ENCODE measurements at places on chromosomes 5 and 9.
A peak's percentile ranks its signal among the peaks of the same experiment; 100 is the strongest.

GRCh38 chr5:14322437-14323187, 179.5 kb downstream of the TRIO start:
- DNase-seq = no peak

GRCh38 chr9:101014566-101014965, 14.0 kb upstream of the PLPPR1 start:
- no peak for DNase-seq

- DNase-seq = no peak
These were observed 89.2 kb downstream of the FOXD1 start for GRCh38 chr5:73359395-73359794.

DNA sequence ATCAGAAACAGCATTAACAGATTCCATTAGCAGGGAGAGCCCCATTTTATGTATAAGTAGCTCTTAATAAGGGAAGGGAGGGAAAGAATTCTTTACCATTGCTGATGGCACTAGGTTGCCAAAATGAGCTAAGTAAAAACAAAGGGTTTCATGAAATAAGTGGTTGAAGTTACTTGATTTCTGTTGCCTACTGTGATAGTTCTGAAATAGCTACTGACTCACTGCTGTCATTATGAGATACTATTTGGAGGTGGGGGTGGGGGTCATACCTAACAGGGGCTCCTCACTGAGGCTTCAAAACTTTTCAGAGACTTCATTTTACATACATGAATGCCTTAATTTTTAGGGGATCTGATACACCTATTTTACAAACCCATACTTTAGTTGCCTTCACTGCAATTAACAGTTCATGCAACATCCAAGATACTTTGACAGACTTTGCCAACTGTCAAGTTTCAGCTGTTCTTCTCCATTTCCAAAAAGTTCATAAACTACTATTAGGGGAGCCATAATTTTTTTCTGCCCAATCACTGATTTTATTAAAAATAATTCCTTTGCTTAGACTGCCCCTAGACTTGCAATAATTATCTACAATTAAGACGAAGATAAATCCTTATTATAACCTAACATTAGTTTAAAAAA, 4.6 kb downstream of the HOMER1 start:
- no peak for DNase-seq

- no peak for DNase-seq
These were observed 63.9 kb downstream of the PARP8 start for GRCh38 chr5:50730336-50730735.

DNA sequence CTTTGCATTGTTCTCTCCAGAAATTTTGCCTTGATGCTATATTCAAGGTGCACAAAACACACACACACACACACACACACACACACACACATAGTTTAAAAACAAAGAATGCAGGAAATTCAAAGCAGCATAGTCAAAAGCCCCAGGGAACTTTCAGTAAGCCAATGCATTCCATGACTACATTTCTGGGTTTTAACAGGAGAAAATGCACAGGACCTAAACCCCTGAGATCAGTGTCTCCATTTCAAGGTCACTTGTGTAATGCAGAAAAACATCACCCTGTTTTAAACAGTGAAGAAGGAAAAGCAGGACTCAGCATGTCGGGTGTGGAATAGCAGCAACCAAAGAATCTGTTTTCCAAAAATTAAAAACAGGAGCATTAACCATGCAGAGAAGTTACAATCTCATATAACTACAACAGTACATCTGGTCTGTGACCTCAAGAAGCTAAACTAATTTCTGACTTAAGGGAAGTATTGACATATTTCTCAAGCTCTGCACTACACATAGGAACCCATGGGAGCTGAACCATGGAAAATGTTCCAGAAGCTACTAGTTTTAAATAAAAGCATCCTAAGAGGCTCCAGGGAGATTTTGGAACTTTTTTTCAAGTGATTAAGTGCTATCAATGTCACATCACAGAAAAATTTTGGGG, 296.7 kb downstream of the HINT1 start:
- no peak for DNase-seq

- no peak for DNase-seq
These were observed 55.5 kb upstream of the IFNK start for GRCh38 chr9:27468462-27469110.

GRCh38 chr9:93365427-93366118, 85.9 kb upstream of the FAM120A start:
- DNase-seq = peak; percentile 83

GRCh38 chr5:78277715-78278114, 16.8 kb downstream of the AP3B1 start:
- DNase-seq = no peak

DNA sequence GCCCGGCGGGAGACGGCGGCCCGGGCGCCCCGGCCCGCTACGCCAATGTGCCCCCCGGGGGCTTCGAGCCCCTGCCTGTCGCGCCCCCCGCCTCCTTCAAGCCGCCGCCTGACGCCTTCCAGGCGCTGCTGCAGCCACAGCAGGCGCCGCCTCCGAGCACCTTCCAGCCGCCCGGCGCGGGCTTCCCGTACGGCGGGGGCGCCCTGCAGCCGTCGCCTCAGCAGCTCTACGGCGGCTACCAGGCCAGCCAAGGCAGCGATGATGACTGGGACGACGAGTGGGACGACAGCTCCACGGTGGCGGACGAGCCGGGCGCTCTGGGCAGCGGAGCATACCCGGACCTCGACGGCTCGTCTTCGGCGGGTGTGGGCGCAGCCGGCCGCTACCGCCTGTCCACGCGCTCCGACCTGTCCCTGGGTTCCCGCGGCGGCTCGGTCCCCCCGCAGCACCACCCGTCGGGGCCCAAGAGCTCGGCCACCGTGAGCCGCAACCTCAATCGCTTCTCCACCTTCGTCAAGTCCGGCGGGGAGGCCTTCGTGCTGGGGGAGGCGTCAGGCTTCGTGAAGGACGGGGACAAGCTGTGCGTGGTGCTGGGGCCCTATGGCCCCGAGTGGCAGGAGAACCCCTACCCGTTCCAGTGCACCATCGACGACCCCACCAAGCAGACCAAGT, 723 bp downstream of the SNX18 start:
- peak; percentile 46 for DNase-seq

- no peak for DNase-seq
These were observed 176.7 kb downstream of the PRELID2 start for GRCh38 chr5:145658435-145658834.

GRCh38 chr9:120787933-120788332, 5.3 kb downstream of the FBXW2 start:
- no peak for DNase-seq

DNA sequence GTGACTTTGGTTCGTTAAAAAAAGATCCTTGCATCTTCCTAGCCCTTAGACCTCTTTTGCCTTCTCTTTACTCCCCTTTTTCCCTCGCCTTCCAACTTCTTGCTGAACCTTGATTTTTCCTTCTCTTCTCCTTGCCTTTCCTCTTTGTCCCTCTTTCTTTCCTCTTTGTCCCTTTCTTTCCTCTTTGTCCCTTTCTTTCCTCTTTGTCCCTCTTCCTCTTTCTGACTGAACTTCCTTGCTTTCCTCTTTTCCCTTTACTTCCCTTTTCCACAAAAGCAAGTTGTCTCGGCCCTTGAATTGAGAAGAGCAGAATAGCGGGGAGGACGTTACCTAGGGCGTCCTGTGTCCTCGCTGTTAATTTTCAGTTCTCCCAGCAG, 1.4 kb upstream of the MLLT3 start:
- DNase-seq = no peak

DNA sequence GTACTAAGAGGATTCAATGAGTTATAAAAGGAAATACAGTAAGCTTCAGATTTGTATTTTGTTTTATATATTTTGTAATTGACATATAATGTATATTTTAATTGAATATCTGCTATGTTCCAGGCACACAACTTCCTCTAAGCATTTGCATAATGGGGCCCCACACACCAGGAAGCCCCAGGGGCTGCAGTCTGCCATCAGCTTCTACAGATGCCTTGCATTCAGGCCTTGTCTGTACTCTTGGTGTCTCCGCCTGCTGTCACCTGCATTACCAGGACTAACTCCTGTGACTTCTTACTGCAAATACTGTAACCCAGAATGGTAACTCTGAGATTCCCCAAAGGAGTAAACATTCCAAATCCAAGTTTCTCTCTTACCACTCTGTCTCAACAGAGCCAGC, 20.6 kb downstream of the ARL15 start:
- DNase-seq = no peak

DNA sequence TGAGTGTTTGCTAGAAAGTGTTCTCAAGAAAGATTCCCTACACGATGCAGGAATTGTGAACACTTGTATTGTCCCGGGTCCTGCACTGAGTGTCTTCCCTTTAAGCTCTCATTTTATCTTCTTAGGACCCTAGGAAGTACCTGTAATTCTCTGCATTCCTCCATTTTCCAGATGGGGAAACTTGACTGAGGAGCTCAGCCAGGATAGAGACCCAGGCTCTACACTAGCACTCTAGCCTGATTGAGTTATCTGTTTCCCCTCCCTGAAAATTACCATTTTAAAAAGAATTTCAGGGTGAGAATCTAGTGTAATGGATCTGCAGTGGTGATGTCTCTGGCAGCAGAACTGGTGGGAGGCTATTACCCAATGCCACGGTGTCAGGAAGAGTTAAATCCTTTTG, 453.9 kb downstream of the KDM4C start:
- no peak for DNase-seq

- no peak for DNase-seq
These were observed 21.4 kb downstream of the FREM1 start for GRCh38 chr9:14888875-14889274.

DNA sequence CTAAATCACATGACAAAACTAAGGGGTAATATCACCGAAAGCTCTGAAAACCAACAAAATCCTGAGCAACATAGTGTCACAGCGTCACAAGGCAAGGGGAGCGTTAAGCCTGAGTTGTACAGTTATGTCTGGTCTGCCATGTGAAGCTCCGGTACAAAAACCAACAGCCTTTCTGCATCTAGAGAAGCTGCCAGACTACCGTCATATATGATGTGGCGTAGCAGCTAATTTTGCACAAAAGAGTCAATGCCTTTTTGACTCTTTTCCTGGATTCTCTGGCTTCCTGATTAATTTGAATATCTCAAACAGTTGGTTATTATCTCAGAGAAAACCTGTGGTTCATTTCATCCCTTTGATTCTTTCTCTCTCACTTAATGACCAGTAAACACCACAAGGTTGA, 16.0 kb upstream of the ATP10B start:
- DNase-seq = no peak

DNA sequence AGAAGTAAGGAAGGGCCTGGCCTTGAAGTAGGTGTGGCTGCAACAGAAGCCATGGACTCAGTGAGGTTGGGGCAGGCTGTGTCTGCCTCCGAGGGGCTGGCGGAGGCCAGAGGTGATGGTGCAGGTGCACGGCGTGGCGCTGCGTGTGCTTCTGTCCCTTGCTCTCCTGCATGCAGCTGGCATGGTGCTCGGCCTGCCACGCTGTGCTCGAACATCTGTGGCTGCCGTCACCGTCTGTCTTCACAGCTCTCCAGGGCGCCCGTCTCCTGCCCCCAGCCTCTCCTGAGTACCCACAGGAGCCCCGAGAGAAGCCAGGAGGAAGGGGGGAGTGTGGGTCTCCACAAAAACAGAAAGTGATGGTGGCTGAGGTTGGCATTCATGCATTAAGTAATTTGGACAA, 193.7 kb downstream of the CACNA1B start:
- DNase-seq = no peak

DNA sequence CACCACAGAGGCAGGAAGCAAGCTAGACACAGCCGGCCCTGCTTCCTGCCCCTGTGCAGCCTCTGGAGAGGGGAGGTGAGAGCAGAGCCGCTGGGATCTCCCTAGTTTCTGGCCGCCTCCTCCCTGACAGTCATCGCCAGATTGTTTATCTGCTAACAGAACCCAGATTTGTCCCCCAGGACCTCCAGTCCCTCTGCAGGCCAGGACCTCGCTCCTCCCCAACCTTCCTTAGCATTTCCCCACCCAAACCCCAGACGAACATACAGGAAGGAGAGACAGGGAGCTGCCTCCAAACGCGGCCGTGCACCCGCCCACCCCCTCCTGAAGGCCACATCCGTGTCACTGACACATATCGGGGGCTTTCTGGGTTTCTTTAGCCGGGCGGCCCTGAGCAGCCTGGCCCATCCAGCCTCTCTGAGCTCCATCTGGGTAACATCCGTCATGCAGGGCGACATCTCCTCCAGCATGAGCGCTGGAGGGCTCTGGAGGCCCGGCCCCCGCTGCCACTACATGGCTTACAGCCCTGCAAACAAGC, 47.5 kb downstream of the DBH start:
- no peak for DNase-seq

DNA sequence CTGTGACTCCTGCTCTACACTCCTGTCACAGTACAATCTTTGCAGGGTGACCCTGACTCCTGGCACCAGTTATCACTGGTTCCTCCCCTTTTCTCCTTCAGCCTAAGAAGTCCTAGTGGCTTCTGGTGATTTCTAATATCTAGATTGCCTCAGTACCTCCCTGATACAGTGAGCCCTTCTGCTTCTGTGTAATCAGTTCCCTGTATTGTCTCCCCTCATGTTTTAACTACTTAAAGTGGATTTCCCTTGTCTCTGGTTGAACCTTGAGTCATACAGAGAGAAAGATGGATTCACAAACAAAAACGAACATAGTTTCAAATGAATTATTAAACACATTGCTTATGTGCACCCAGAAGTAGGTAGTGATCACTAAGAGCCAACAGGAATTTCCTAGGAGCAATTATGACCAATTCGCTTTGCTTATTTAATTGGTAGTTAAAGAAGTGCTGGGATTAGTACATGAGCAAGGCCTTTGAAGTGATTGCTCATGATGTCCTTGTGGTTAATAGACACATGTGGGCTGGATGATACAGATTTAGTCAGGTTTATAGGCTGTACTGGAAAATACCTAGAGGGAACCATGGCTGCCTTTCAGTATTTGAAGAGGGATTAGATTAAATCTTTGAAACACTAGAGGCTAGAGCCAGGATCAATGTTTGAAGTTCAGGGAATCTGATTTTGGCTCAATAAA, 145.8 kb upstream of the MEF2C start:
- DNase-seq = no peak

- DNase-seq = no peak
These were observed 68.4 kb downstream of the MED27 start for GRCh38 chr9:132011309-132011708.

- DNase-seq = no peak
These were observed 65.8 kb upstream of the RANBP3L start for GRCh38 chr5:36367524-36367923.

DNA sequence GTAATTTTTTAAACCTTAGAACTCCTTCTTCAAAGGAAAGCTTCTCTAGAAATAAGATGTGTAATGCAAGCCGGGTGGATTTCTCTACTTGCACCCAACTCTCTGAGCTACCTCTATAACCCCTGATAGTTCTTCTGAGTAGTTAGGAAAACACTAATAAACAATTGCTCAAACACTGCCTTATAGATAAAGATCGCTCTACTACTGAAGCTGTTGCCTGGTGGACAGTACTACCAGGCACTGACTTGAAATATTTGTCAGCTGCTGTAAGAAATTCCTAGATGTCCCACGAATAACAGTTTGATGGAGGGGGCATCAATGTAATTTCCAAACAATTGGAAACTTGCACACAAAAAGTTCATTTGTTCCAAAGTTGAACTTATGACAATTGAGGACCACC, 42.0 kb downstream of the NR3C1 start:
- no peak for DNase-seq

DNA sequence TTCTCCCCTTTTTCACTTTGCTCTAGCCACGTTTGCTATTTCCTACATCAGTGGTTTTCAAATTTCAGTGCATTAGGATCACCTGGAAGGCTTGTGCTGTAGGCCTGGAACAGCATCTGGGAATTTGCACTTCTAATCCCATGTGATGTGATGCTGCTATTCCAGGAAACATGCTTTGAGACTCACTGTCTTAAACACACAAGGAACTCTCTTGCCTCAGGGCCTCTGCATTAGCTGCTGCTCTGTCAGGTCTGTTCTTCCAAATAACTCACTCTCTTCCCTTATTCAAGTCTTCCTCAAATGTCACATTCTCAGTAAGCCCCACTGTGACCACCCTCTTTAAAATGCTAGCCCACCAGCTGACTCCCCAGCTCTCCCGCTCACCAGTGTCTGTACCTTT, 204.0 kb downstream of the DNAH5 start:
- no peak for DNase-seq
